ENCODE measurements at places on chromosomes 16 and 17.

GRCh38 chr16:55044201-55044975 is 113.7 kb downstream of the IRX5 start:
- no peak for DNase-seq

DNA sequence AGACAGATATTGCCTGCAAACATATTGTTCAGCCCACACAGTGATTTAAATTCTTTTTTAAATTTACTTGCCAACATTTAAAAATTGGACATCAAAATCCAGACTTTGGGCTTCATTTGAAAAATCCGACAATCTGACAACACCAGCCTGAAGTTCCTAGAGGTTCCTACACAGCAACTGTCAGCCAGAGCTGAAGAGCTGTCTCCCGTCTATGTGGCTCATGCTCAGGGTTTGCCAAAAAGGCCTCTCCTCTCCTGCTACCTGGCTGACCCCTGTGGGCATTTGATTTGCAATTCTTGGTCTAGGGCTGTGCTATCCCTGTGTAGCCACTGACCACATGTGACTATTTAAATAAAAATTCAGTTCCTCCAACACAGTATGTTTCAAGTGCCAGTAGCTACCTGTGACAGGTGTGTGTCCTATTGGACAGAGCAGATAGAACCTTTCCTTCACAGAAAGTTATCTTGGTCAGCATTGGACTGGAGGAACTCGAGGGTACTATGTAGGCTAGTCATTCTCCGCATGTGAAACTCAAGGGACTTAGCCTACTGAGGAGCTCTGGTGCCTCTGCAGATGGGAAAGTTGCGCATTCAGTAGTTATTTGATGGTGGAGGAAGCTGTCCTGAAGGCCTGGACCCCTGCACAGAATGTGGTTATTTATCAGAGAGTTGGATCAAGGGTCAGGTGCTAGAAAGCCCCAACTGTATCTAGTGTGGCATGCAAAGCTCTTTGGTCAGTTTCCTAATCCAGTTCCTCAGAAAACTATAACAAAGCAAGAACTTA is 2.7 kb downstream of the LYRM1 start:
- no peak for DNase-seq

GRCh38 chr17:77946900-77947645 is 11.4 kb upstream of the TNRC6C start:
- no peak for DNase-seq

DNA sequence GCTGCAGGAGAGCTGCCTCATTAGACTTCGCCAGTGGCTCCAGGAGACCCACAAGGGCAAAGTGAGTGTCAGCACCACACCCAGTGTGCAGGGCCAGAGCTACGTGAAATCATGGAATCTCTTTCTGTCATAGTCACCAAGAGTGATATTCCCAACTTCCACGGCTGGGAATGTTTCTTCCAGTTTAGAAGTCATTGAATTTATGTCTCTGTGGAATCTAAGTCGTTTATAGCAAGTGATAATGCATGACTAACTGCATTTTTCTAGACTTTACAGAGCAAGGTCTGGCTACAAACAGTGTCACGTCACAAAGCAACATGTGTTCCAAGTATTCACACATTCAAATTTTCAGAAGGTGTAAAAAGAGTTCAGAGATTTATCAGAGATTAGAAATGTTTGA is 55.5 kb downstream of the SEC14L1 start:
- DNase-seq = no peak

- DNase-seq = no peak
Measured at GRCh38 chr16:70294385-70295025, 4.5 kb upstream of the DDX19B start.

DNA sequence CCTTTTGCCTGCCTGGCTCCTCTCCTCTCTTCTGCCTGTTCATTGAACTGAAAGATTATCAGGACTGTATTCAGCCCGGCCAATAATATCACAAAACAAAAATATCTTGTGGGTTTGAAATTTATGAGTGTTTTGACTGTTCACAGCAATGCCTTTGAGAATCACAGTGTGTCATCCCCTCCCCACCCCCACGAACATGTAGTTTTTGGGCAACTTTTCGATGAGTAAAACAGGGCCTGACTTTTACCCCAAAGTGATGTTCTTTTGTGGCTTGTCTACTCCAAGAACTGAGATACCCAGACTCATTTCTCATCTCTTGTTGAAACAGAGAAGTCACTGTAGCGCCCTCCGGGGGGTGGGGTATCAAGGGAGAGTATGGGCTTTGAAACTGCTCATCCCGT is 675.7 kb downstream of the WWOX start:
- DNase-seq = no peak

GRCh38 chr17:57261084-57261461 is 4.8 kb downstream of the MSI2 start:
- DNase-seq = no peak

- no peak for DNase-seq
Measured at GRCh38 chr17:1315891-1316403, 36.5 kb downstream of the TRARG1 start.

- DNase-seq = no peak
Measured at GRCh38 chr17:69605571-69605970, 191.1 kb downstream of the MAP2K6 start.

- no peak for DNase-seq
Measured at GRCh38 chr16:27768651-27769272, 218.8 kb downstream of the KATNIP start.

- DNase-seq = no peak
Measured at GRCh38 chr16:87185308-87185707, 131.9 kb downstream of the C16orf95 start.

GRCh38 chr17:76236603-76237002 is 3.7 kb downstream of the RNF157 start:
- DNase-seq = no peak

- DNase-seq = no peak
Measured at GRCh38 chr16:60214311-60214710, 1480.2 kb upstream of the GOT2 start.

DNA sequence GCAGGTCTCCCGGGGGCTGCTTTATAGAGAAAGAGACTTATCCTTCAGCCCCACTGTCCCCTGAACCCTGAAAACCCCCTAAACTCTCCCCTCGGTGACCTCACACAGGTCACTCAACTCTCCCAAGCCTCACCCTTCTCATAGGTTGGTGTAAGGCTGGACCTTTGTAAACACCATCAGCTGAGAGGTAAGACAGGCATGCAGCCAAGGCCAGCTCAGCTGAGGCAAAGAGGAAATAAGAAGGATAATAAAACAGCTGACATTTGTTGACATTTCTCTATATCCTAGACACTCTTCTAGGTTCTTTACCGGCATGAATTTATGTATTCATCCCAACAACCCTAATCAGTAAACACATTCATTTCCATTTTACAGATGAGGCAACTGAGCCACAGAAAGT is 134.3 kb downstream of the CCT6B start:
- DNase-seq = no peak

DNA sequence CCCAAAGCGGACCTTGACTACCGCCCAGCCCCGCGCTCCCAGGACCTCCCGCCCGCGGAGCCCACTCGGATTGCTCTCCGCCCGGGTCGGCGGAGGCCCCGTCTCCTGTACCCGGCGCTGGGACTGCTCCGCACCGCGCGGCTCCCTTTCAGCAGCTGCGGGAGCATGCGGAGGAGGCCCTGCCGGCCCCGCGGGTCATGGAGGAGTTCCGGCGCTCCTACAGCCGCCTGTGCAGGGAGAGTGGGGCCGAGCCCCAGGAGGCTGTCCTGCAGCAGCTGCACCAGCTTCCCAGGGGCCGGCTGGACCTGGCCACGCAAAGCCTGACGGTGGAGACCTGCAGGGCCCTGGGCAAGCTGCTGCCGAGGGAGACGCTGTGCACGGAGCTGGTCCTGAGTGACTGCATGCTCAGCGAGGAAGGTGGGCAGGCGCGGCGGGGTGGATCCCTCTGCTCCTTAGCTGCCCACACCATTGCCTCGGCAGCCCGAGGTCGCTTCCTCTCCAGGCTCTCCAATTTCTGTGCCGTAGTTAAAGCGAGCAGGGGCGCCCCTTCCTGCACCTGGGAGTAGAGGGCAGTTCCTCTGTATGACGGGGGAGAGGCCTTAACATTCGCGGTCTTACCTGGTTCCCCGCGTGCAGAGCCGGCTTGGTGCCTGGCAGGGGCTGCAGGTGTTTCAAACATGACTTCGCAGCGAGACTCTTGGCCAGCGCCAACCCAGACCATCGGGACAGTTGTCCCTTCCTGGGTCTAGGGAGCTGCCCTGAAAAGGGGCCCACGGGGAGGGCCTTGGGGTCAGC is 539 bp downstream of the LRRC45 start:
- no peak for DNase-seq

GRCh38 chr17:44970136-44970741 is 2.1 kb upstream of the C1QL1 start:
- no peak for DNase-seq

GRCh38 chr16:85554114-85554888 is 58.8 kb upstream of the GSE1 start:
- DNase-seq = no peak

GRCh38 chr16:397135-397661 is at the start of gene NME4:
Gene NME4 (plus strand): TSS chr16:397199. CDS start chr16:397223, 24 bp downstream.
- DNase-seq = no peak

GRCh38 chr16:8892101-8892575 is 10.0 kb downstream of the LITAFD start:
- no peak for DNase-seq

DNA sequence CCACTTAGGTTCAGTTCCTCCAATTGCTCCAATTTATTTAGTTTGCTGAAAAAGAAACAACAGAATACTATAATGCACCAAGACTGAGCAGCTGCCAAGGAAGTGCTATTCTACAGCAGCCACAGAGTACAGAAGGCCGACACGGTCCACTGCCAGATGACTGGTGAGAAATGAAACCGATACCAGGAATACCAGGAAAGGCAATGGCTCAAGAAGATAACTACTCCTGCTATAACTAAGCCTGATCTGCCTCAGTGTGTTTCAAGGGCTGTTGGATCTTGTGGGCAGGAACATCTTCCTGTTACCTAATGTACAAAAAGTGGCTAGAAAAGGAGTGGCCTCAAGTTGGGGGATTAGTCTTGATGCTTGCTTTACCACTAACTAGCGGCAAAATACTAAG is 32.8 kb downstream of the MARVELD3 start:
- DNase-seq = no peak

GRCh38 chr17:40443988-40444899 is 994 bp downstream of the IGFBP4 start:
- DNase-seq = no peak
